Stimulated activated CD4-positive, alpha-beta T cell treated with anti-CD3 and anti-CD28 coated beads, Interleukin-1b, Interleukin-23, amount 100 ng/mL, for 4 hours (primary cell): ENCODE measurements at places on chromosomes 7 and 10.

GRCh38 chr7:36190447-36191291, 37.6 kb downstream of the EEPD1 start:
- DNase-seq = no peak

- DNase-seq = no peak
These were observed 3.0 kb downstream of the ACHE start for GRCh38 chr7:100892364-100893317.

DNA sequence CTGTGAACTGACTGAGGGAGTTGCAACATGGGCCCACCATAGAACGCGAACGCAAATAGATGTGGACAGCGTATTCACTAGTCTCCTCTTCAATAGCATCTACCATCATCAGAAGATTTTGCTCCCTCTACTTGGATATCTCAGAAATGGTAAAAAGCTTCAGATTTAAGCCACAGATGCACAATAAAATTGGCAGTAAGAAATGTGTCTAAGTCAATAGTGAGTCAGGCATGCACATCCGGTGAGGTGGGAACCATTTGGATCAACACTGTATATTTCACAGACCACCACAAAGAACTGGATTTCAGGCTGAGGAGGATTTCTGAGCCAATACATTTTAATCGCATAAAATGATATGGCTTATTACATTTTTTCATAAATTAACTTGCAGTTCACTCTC, 111.5 kb upstream of the ADAM12 start:
- DNase-seq = no peak

DNA sequence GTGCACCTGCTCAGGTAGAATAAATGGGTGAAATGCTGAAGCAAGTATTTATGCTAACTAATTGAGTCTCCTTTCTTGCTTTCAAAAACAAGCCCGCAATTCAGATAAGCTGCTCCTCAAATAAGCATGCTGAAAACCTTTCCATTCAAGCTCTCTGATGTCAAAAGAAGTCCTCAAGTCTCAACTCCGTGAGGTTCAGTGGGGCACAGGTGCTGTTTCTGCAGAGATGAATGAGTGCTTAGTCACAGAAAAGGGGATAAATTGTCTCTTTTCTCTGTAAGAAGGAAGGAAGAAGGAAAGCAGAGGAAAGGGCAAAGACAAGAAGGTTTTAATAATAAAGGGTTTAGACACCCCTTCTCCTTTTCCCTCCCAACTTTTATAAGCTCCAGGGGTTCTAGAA, 229.8 kb upstream of the NPY start:
- DNase-seq = no peak

- DNase-seq = no peak
These were observed 80.5 kb upstream of the ETV1 start for GRCh38 chr7:14069961-14070360.

DNA sequence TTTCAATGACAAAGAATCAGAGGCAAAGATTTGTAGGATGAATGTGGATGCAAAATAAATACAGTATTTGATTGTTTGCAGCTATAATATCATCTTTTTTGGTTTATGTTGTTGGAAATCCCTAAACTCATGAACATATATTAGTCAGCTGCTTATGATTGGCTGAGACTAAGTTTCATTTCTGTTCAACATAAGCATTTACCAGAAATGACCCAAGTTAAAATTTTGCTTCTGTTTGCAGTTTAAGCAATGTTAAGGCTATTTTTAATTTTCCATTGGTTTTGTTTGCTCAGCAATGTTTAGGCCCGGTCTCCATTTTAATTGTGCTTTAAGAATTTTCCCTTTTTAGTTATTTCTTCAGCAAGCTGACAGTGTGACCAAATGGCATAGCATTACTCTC, 22.0 kb downstream of the GIMAP6 start:
- DNase-seq = no peak

- no peak for DNase-seq
These were observed 53.9 kb downstream of the WIPF3 start for GRCh38 chr7:29860186-29860585.
